ENCODE measurements at places on chromosomes 6 and 20. TPM values are rescaled to one million over a fixed set of nuclear protein-coding genes. Genes with fewer than 3 reads are reported as not detected.

BFSP1 gene
- 2.9 TPM for total RNA-seq

DNA sequence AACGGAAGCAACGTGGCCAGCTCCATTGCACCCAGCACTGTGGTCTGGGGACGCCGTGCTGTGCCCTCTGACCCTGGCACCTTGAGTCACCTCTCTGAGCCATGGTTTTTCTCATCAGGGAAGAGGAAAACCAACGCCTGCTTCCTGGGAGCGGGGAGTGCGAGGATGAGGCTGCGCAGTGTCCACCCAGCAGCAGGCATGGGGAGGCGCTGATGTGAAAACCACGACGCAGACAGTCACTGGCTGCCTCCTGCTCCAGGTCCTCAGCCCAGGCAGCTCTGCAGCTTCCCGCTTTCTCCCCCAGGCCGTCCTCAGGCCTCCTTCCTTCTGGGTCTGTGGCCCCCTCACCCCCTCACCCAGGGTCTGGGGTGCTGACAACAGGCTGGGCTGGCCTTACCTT, 14.0 kb downstream of the GATA5 start:
- DNase-seq: no peak

- DNase-seq: no peak
These were observed 114.4 kb upstream of the SLC22A23 start for GRCh38 chr6:3571250-3571681.

DNA sequence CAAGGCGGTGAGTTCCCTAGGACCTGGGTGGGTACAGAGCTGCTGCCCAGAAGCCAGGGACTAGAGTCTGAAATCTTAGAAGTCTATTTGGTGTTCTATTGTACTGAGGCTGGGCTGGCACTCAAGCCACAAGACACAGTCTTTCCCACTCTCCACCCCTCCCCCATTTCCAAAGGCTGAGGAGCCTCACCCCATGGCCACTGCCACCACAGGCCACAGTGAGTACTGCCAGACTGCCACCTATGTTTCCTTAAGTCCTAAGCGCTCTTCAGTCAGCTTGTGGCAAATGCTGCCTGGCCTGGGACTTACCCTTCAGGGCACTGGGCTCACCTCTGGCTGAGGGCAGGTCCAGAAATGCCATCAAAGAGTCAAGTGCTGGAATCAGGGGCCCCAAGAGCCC, 469.3 kb downstream of the HAO1 start:
- DNase-seq: no peak

GRCh38 chr6:53358440-53359094, 9.8 kb upstream of the ELOVL5 start:
- peak; percentile 35 for DNase-seq

GRCh38 chr6:7827142-7827541, 83.4 kb downstream of the TXNDC5 start:
- DNase-seq: no peak

GRCh38 chr6:151721671-151722070, 85.8 kb upstream of the ESR1 start:
- no peak for DNase-seq

DNA sequence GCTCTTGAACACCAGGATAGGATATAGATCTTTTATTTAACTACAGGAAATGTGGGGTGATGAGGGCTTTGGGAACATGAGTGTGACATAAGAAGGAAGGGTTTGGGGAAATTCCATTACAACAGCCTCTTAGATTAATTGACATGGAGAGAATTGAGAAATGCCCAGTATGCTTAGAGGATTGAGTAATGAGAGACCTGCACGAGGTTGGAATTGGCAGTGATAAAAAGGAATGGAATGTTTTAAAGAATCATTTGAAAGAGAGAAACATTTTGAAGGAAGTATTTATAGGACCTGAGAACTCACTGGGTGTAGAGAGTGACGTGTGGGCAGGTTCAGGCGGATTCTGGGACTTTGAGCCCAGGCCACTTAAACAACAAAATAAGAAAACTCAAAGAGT, 227.0 kb downstream of the BMP2 start:
- DNase-seq: peak; percentile 99

GRCh38 chr20:63178889-63179686, 36.8 kb downstream of the YTHDF1 start:
- DNase-seq: no peak

- peak; percentile 47 for DNase-seq
These were observed 2.2 kb upstream of the STXBP5 start for GRCh38 chr6:147201885-147202515.

- DNase-seq: no peak
These were observed 195.6 kb upstream of the THBS2 start for GRCh38 chr6:169449221-169449620.

DNA sequence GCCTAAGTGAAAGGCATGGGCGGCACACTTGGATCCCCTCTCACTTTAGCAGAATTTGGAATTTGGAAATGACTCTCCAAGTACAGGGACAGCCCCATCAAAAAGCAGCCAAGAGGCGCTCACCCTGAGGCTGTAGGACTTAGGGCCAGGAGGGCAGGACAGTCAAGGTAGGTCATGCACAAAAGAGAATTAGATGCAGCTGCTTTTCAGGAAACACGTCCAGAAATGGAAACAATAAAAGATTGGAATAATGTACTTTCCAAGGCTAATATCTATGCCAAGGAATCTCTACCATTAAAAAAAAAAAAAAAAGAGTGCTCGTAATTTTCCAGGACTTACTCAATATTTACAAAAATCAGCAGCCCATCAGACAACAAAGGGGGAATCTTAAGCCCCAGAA, 19.9 kb downstream of the PREP start:
- DNase-seq: no peak

DNA sequence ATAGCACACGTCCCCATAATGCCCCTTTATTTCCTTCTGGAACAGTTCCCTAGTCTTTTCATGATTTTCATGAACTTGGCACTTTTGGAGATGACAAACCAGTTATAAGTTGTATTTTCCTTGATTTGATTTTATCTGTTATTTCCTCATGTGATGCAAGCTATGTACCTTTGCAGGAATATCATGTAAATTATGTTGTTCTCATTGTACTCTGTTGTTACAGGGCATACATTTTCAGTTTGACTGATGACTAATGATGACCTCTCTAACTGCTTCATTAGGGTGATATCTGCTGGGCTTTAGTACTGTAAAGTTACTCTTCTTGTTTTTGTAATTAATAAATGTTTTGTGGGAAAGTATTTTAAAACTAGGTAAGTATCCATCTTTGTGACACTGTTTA, 147.3 kb downstream of the ZFAND3 start:
- DNase-seq: peak; percentile 69

DNA sequence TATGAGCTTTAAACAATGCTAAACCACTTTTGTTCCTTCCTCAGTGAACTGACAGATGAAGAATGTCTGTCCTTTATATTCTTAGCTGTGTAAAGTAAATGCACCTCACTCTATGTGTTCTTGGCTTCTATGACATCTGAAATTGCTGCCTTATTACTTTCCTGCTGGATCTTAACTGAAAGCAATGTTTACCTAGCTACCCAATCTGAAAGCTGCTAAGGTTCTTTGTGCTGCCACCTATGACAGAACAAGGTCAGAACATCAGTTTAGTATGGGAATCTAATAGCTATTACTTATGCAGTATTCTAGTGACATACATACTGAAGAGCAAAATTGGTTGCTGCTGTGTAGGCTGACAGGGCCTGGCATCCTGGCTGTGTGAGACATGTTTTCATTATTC, 444.1 kb downstream of the KHDRBS2 start:
- no peak for DNase-seq

Data from bronchial epithelial cell (primary cell).